ENCODE measurements at places on chromosomes 16 and 17.

GRCh38 chr16:3173892-3174617, 13.9 kb upstream of the OR1F1 start:
- peak; percentile 51 for DNase-seq

GRCh38 chr17:42266918-42267766, 9.0 kb downstream of the STAT5B start:
- no peak for DNase-seq

GRCh38 chr17:37207103-37207502, 168.7 kb upstream of the C17orf78 start:
- DNase-seq = no peak

DNA sequence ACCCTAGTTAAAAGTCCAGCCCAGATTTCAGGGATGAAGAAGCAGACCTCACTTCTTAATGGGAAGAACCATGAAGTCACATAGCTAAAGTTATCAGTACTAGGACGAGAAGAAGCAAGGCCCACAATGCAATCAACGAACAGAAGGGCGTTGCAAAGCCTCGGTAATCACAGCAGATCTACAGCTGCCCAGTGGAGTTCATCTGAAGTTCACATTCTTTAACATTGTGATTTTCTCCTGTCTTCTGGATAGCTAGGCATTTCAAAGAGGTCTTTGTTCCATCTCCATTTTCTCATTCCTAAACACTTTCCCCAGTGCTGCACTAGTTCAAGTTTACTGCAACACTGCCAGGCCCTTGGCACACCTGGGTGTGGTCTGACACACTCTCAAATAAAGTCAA, 226.7 kb upstream of the N4BP1 start:
- no peak for DNase-seq

DNA sequence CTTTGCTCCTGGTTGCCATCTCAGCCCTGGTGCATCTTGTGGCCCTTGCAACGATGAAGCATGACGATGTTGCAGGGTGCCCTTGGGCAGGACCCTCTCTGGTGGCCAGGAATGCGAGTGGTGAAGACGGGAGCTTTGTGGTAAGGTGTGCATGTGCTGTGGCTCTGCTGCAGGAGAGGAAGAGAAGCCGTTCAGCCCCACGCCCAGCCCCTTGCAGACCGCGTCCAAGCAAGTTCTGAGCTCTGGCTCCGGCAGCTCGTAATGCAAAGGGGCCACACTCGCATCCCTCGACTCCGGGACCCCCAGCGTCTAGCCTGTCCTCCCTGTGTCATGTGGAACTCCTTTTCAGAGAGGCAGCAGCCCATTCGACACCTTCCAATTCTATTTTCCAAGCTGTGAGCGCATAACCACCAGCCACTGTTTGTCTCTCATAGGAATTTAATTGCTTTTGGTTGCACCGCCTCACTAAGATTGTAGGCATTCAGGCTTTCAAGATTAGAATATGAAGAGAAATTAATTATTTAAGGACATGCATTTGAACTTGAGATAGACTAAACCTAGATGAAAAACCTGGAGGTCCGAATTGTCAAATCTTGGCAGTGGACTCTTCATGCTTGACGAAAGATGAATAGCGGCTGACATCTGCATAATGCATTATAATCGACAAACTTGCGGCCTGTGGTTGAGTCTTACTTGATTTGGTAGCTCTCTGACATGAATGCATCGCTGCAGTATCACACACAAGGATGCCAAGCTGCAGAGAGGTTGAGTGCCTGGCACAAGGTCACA, 21.1 kb upstream of the KCNG4 start:
- DNase-seq = no peak

GRCh38 chr16:2481676-2482075, 6.7 kb downstream of the TBC1D24 start:
- no peak for DNase-seq

DNA sequence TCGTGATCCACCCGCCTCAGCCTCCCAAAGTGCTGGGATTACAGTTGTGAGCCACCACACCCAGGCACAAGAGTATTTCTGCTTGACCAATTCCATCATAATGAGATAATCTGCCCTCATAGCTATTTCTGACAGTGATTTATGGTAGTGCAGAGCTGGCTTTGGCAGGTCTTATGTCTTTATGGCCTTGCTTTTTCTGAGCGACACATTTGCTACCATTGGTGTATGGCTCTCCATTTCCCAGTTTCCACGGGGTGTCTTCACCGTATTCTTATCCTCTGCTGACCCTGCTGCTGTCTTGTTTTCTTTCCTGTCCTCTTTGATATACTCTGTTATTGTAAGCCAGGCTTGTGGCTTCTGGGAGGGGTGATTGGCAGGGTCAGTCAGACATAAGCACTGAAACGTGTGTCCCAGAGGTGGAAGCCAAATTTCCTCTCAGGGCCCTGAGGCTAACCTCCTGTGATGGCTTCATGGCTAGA, 161.1 kb upstream of the TBX2 start:
- no peak for DNase-seq

- DNase-seq = no peak
Measured at GRCh38 chr17:40526668-40527067, 25.2 kb upstream of the TNS4 start.
